CD8-positive, alpha-beta memory T cell (primary cell): ENCODE measurements at places on chromosomes 5 and 9.
A peak's percentile ranks its signal among the peaks of the same experiment; 100 is the strongest.

- no peaks in the 10 kb centered on the region for H3K27me3 ChIP-seq
- no peak overlapping the region for H3K4me3 ChIP-seq
- no peaks in the 10 kb centered on the region for H3K36me3 ChIP-seq
Measured at GRCh38 chr5:15252331-15252730, 247.6 kb upstream of the FBXL7 start.

- no peak overlapping the region for H3K4me3 ChIP-seq
- no peaks in the 10 kb centered on the region for H3K27me3 ChIP-seq
- DNase-seq: peak; percentile 64
- H3K36me3 ChIP-seq: peaks cover 12% of the 10 kb centered on the region
- H3K4me1 ChIP-seq: peaks cover 51% of the 10 kb centered on the region
- H3K27ac ChIP-seq: peak overlapping the region; percentile 51
Measured at GRCh38 chr9:136403538-136403914, 3.6 kb upstream of the SNAPC4 start.

DNA sequence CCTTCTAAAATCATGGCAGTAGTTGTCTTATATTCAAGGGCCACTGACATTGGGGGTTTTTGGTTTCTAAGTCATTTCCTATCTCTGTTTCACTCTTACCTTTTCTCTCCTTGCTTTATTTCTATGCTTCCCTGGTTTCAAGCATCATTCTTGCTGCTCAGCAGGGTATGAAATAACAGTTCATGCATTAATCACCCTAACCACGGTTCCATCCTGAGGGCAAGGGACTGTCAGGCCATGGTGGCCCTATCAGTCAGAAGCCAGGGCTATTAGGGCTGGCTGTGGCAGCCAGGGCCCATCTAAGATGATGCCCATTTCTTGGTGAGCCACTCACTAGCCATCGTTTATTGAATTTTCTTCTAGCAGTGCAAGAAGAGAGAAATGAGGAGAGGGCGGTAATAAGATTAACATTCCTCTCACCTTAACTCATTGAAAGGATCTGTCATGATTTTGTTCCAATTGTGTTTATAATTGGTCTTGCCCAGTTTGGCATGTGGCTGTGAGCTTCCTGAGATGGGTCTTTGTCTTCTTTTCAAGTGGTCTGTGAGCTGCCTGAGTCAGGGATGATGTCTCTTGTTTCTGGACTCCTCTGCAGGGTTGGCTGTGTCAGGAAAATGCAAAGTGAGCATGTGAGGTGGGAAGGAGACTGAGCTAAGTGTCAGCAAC, 45.2 kb downstream of the CYSTM1 start:
- no peak for DNase-seq
- H3K27ac ChIP-seq: no peak overlapping the region
- no peaks in the 10 kb centered on the region for H3K4me1 ChIP-seq
- no peaks in the 10 kb centered on the region for H3K36me3 ChIP-seq
- no peaks in the 10 kb centered on the region for H3K27me3 ChIP-seq
- no peak overlapping the region for H3K4me3 ChIP-seq

GRCh38 chr5:68464424-68464823, 248.9 kb downstream of the PIK3R1 start:
- no peaks in the 10 kb centered on the region for H3K36me3 ChIP-seq
- no peak overlapping the region for H3K4me3 ChIP-seq
- H3K27me3 ChIP-seq: no peaks in the 10 kb centered on the region
- DNase-seq: no peak
- no peak overlapping the region for H3K27ac ChIP-seq
- H3K4me1 ChIP-seq: peaks cover 9% of the 10 kb centered on the region

- no peaks in the 10 kb centered on the region for H3K4me1 ChIP-seq
- DNase-seq: no peak
- no peak overlapping the region for H3K27ac ChIP-seq
- no peak overlapping the region for H3K4me3 ChIP-seq
- H3K36me3 ChIP-seq: no peaks in the 10 kb centered on the region
Measured at GRCh38 chr5:52856564-52856963, 68.8 kb downstream of the ITGA1 start.

GRCh38 chr9:3951161-3951665, 348.7 kb downstream of the GLIS3 start:
- no peaks in the 10 kb centered on the region for H3K27me3 ChIP-seq
- H3K36me3 ChIP-seq: no peaks in the 10 kb centered on the region
- no peak overlapping the region for H3K4me3 ChIP-seq
- no peaks in the 10 kb centered on the region for H3K4me1 ChIP-seq

- H3K27me3 ChIP-seq: peaks cover 4% of the 10 kb centered on the region
- H3K4me1 ChIP-seq: peaks cover 5% of the 10 kb centered on the region
- no peak for DNase-seq
- no peak overlapping the region for H3K4me3 ChIP-seq
Measured at GRCh38 chr9:133869674-133870405, 122.3 kb downstream of the VAV2 start.

DNA sequence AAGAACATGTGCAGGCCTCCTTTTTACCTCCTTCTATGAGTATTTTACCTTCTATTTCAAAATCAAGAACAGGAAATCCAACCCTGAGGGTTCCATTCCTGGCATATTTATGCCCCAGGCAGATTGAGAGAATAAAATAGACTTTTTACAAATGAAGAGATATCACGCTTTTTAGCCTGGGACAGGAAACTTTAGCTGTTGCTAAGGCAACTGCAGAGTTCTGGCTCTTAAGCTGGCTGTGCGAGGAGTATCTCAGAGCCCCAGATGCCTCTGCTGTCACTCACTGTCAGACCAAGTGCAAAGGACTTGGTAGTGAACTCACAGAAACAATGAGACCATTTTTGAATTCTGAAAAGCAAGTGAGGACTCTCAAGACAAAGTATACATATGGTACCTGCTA, 69.5 kb upstream of the HSPB3 start:
- DNase-seq: no peak
- no peaks in the 10 kb centered on the region for H3K36me3 ChIP-seq
- H3K4me1 ChIP-seq: no peaks in the 10 kb centered on the region
- no peaks in the 10 kb centered on the region for H3K27me3 ChIP-seq

DNA sequence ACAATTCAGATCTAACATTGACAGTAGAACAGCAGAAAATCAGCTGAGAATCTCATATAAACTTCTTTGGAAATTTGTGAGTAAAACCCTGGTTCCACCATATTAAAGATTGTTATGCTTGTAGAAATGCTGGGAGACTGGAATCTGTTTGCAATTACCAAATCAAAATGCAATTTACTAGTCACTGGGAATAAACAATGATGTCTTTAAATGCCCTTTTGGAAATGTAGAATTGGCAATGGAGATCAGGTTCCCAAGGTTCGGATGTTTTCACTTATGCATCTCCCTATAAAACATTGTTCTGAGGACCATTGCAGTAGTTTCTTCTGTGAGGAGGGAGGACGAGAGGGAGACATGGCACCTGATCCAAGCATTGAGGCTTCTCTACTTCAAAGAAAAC, 384.4 kb downstream of the TMEM167A start:
- DNase-seq: no peak
- H3K4me3 ChIP-seq: no peak overlapping the region
- no peaks in the 10 kb centered on the region for H3K36me3 ChIP-seq
- no peaks in the 10 kb centered on the region for H3K27me3 ChIP-seq

DNA sequence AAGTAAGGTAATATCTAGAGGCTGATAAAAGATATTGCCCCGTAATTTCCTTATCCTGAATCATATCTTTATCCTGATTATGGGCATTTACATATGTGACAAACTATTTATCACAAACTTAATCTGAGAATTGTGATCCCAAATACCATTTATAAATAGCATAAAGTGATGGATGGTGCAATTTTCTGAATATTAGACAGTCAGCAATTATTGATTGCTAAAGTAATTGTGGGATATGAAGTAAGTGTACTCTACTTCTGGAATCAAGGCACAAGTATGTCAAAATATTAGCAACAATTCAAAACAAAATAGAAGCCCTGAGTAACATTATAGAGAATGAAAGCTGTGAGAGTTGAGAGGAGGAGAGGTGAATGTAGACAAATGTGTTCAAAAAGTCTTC, 361.9 kb upstream of the CDH6 start:
- DNase-seq: no peak
- no peak overlapping the region for H3K4me3 ChIP-seq
- H3K36me3 ChIP-seq: no peaks in the 10 kb centered on the region
- H3K27ac ChIP-seq: no peak overlapping the region
- no peaks in the 10 kb centered on the region for H3K27me3 ChIP-seq

DNA sequence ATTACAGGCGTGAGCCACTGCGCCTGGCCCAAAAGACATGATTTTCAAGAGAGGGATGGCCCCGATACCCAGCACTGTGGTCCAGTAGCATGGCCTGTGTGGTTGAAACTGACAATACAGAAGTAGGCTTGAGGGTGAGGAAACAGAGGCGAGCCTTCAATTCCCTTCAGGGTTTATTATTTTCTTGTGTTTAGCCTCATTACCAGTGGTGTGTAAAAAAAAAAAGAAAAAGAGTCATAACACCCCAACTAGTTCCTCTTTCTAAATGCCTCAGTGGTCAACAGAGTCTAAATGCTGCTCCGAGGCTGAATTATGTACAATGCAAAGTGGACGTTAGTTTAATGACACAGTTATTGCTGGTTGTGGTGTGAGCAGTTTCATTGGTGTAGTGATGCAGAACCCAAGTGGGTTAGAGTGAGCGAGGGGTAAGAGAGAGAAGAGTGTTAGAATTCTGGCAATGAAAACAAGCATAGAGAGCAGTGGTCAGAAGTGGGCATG, 58.8 kb downstream of the SNX30 start:
- DNase-seq: no peak
- no peaks in the 10 kb centered on the region for H3K36me3 ChIP-seq
- H3K4me3 ChIP-seq: no peak overlapping the region
- H3K27ac ChIP-seq: no peak overlapping the region
- no peaks in the 10 kb centered on the region for H3K27me3 ChIP-seq

- no peaks in the 10 kb centered on the region for H3K27me3 ChIP-seq
- no peak for DNase-seq
- H3K4me1 ChIP-seq: no peaks in the 10 kb centered on the region
- no peaks in the 10 kb centered on the region for H3K36me3 ChIP-seq
Measured at GRCh38 chr5:178434851-178435250, 155.3 kb downstream of the COL23A1 start.

DNA sequence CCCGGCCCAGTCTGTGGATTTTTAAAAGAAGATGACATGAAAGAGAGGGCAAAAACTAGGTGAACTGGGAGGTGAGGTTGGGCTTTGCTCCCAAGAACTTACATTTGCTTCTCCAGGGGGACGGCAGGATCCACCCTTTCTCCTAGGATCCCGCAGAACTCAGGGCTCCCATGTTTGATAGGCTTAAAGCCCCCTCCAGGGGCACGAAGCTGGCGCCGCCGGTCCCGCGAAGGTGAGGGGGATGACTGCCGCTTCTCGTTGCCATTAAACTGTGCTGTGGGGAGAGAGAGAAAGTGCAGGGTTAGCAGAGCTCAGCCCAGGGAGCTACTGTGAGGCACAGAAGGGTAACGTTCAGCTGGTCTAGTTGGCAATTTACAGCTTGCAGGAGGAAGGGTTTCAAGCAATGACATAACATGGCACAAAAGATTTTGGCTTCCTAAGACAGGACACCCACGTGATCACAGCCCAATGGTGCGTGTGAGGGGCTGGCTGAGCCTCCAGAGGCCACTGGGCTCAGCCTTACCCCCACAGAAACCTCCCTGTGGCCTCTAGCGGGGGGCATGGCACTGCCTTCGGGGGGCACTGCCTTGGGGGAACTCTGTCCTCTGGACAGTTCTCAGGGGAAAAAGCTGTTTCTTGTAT, 52.0 kb upstream of the SLC25A51 start:
- no peaks in the 10 kb centered on the region for H3K27me3 ChIP-seq
- no peak overlapping the region for H3K4me3 ChIP-seq
- H3K27ac ChIP-seq: no peak overlapping the region
- no peaks in the 10 kb centered on the region for H3K4me1 ChIP-seq
- no peaks in the 10 kb centered on the region for H3K36me3 ChIP-seq

DNA sequence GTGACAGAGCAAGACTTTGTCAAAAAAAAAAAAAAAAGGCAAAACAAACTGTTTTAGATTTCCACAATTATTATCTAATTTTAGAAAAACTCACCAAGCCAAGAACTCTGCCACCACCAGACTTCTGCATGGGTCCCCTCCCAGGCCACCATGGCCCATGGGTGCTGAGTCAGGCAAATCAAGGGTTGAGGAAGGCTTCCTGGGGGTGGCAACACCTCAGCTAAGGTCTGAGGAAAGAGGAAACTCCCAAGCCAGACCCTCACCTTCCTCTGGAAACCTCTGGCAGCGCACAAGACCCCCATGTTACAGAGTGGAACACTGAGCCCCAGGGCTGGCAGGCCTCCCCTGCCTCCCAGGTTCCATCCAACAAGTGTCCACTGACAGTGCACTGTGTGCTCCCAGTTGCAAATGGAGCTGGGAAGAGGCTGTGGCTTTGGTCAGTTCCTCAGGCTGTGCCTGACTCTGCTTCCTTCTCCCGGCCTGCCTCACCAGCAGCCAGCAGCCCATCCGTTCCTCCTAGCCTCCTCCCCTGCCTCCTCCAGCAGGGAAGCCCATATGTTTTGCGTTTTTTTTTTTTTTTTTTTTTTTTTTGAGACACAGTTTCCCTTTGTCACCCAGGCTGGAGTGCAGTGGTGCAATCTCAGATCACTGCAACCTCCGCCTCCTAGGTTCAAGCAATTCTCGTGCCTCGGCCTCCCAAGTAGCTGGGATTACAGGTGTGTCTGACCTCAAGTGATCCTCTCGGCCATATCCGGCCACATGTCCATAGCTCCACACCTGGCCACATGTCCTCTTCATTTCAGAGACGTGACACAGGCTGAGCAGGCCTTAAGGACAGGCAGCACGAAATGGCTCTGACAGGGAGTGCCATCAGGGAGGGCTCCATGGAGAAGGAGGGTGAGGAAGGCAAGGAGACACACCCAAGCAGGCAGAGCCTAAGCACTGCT, 3.5 kb upstream of the SUSD3 start:
- no peaks in the 10 kb centered on the region for H3K36me3 ChIP-seq
- no peak overlapping the region for H3K27ac ChIP-seq
- H3K4me3 ChIP-seq: no peak overlapping the region

DNA sequence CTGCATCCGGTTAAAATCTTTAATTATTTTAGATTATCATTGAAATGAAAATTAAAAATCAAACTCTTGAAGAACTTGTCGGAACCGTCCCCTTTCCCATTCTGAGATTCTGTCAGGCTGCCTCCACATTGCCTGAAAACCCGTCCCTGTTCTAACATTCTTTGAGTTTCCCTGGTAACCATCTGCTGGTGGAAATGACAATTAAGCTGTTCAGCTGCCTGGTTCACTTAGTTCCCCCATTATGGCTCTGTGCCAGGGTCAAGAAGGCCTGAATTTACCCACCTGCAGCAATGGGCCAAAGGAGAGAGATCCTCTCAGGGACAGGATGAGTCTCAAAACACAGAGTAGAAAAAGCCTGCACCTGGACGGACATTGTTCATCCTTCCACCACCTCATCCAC, 11.8 kb upstream of the TCOF1 start:
- no peak overlapping the region for H3K27ac ChIP-seq
- H3K27me3 ChIP-seq: no peaks in the 10 kb centered on the region
- H3K4me1 ChIP-seq: peaks cover 5% of the 10 kb centered on the region
- no peaks in the 10 kb centered on the region for H3K36me3 ChIP-seq
- DNase-seq: no peak

GRCh38 chr9:136098844-136099243, 3.8 kb upstream of the NACC2 start:
- no peak overlapping the region for H3K4me3 ChIP-seq
- no peaks in the 10 kb centered on the region for H3K36me3 ChIP-seq
- H3K27ac ChIP-seq: no peak overlapping the region
- DNase-seq: no peak
- no peaks in the 10 kb centered on the region for H3K27me3 ChIP-seq
- H3K4me1 ChIP-seq: peaks cover 19% of the 10 kb centered on the region

- no peaks in the 10 kb centered on the region for H3K4me1 ChIP-seq
- no peak overlapping the region for H3K4me3 ChIP-seq
- H3K27ac ChIP-seq: no peak overlapping the region
- H3K27me3 ChIP-seq: peaks cover 17% of the 10 kb centered on the region
- no peaks in the 10 kb centered on the region for H3K36me3 ChIP-seq
Measured at GRCh38 chr9:136191099-136191959, 13.6 kb downstream of the LHX3 start.

- no peak overlapping the region for H3K27ac ChIP-seq
- DNase-seq: no peak
- peaks cover 20% of the 10 kb centered on the region for H3K36me3 ChIP-seq
- H3K4me3 ChIP-seq: no peak overlapping the region
Measured at GRCh38 chr9:133342069-133342406, 5.9 kb downstream of the MED22 start.
